ENCODE measurements at places on chromosomes 3 and 15.

DNA sequence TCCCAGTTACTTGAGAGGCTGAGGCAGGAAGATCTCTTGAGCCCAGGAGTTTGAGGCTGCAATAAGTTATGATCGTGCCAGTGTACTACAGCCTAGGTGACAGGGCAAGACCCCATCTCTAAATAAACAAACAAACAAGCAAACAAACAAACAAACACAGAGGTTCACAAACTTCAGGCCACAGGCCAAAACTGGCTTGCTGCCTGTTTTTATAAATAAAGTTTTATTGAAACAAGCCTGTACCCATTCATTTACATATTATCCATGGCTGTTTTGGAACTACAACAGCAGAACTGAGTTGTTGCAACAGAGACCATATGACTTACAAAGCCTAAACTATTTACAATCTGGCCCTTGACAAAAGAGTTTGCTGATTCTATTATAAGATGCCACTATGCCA lies 6.5 kb downstream of the DYNC1LI1 start:
- DNase-seq: peak; percentile 36

DNA sequence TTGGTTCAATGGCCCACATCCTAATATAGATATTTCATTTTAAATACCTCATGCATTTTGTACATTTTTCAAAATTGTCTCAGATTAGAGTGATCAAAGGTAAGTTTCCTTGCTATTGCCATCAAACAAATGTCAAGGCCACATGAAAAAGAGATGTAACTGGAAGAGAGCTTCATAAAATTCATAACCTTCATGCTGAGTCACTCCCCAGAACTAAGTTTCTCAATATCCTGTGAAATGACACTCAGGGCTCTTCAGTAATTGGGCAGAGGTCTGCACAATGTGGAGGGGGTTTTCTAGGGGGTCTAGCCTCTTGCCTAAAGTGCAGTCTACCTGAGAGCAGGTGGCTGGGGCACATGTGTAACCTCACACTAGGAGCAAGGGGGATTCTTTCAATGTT lies 152.2 kb upstream of the SLC2A2 start:
- peak; percentile 27 for DNase-seq

- no peak for DNase-seq
Observed at GRCh38 chr3:11551036-11551435, 92.7 kb downstream of the VGLL4 start.

DNA sequence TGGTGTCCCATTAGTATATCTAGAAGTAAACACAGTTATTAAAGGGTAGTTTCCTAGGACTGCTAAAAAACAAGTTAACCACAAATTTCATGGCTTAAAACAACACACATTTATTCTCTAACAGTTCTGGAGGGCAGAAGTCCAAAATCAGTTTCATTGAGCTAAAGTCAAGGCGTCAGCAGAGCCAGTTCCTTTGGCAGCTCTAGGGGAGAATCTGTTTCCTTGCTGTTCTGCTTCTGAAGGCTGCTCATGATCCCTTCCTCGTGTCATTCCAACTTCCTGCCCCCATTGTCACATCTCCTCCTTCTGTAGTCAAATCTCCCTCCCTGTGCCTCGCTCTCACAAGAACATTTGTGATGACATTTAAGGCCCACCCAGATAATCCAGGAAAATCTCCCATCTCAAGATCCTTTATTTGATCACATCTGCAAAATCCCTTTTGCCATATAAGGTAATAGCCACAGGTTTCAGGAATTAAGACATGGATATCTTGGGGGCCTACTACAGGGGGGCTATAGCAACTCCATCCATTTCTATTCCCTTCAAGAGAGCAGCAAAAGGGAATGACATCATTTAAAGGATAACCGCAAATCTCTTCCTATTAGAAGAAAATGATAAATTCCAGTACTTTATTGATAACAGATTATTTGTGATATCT lies 50.1 kb downstream of the GPR176 start:
- no peak for DNase-seq

DNA sequence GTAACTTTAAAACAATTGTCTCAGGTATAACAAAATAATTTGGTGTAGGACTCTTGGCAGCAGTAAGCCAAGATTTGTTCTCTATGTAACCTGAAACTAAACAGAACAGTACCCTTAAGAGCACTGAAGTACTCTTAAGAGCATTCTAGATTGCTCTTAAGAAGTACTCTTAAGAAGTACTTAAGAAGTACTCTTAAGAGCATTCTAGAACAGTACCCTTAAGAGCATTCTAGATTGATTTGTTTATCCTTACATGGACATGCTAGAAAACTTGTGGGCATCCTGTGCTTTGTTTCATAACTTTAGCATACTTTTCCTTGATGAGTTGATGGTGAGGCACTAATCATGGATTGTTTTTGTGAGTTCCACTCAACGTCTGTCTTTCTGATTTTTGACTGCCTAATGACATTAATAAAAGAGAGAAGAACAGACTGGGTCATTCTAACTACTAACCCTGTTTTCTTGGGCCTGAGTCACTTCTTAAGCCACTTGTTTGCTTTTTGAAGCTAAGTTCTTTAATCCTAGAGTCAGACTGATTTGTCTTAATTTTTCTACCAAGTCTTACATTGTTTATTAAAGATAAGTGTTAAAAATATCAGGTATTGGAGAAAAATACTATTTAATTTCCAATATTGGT lies 57.2 kb upstream of the UTS2B start:
- DNase-seq: no peak

DNA sequence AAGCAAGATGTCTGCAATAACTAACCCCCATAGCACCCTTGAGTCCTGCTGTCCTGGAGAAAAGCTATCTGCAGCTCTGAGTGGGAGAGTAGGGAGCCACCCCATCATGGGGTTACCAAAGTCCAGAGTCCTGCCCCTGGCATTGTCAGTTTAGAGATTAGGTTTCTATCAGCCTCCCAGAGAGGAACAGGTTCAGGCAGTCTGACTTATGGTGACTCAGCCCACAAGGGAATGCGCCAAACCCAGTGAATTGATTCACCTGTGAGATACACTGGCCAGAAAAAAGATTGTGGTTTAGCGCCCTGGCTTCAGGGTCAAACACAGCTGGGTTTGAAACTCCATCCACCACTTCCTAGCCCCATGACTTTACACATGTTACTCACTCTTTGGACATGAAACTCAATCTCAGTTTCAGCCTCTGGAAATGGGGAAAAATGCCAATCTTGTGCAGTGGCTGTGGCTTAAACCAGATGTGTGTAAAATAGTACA lies 263.6 kb upstream of the HES1 start:
- DNase-seq: no peak

DNA sequence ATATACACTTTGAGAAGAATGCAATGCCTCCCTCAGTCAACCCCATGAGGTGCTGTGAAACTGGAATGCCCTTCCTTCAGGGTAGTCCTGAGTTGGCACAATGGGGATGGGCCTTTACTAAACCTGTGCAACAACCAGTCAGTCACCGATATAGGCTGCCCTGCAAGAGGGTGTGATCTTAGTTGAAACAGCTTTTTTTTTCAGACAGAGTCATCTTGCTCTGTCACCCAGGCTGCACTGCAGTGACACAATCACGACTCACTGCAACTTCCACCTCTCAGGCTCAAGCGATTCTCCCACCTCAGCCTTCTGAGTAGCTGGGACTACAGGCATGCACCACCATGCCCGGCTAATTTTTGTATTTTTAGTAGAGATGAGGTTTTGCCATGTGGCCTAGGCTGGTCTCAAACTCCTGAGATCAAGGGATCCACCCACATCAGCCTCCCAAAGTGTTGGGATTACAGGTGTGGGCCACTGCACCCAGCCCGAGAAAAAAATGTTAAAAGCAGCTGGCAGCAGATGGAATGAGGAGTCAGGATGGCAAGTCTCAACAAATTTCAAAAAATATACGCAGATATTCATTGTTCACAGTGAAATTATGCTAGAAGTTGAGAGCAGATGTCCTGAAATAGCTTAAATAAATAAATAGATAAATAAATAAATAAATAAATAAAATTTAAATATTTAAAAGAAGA lies 31.8 kb downstream of the MYO5A start:
- DNase-seq: peak; percentile 72

DNA sequence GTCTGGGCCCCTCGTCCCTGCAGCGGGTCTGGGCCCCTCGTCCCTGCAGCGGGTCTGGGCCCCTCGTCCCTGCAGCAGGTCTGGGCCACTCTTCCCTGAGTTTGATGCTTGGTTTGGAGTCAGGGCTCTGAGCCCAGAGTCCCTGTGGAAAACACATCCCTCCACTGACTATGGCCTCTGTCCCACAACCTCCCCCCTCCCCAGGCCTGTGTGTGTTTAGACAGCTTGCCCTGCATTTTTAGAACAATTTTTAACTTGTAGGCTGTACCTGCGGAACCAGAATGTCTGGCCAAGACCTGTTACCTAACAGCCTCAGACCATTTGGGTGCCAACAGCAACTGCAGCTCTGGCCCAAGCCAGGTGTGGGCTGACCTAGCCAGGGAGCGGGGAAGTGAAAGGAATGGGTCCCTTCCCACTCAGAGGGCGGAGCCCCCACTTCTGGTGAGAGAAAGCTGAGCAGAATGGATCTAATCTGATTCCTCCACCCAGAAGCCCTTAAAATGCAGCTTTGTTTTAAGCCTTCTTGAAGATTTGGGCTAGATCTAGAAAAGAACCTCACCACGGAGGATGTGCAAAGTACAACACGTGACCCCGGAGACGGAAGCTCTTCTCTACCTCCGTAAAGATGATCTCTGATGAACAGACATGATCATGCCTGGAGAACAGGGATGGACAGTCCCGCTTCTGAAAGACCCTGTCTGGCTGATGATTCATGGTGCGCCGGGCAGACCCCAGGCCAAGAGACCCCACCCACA lies 60.5 kb upstream of the TFRC start:
- DNase-seq: peak; percentile 34

DNA sequence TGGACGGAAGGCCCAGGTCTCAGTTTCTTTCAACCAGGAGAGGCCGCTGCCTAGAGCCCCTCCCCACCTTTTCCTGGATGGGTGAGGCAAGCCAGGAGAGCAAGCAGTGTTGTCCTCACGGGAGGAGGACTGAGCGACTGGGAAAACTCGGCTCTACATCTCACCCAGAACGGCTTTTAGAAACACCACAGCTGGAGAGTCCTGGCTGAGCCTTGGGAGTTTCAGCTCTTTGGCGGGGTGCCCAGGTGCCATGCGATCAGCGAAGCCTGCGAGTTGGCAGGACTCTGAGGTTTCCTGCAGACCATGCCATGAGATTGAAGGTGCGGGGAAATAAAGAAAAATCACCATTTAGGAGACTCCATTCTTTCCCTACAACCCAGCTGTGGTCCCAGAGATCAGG lies 26.0 kb downstream of the PPCDC start:
- DNase-seq: no peak

DNA sequence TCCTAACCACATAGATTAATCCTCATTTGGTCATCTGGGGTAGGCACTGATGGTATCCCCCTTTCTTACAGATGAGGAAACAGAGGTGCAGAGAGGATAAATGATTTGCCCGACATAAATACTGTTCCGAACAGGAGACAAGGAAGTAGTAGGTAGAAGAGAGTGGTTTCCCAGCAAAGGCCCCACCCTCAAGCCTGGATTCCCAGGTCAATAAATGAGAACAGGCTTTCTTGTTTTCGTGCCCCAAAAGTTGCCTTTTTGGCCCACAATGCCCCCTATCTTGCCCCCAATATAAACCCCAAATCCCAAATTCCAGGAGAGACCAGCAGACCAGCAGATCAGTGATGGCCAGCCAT lies 125.5 kb upstream of the PRR20G start:
- no peak for DNase-seq

GRCh38 chr3:78322780-78323179 lies 1282.9 kb downstream of the ROBO2 start:
- no peak for DNase-seq

DNA sequence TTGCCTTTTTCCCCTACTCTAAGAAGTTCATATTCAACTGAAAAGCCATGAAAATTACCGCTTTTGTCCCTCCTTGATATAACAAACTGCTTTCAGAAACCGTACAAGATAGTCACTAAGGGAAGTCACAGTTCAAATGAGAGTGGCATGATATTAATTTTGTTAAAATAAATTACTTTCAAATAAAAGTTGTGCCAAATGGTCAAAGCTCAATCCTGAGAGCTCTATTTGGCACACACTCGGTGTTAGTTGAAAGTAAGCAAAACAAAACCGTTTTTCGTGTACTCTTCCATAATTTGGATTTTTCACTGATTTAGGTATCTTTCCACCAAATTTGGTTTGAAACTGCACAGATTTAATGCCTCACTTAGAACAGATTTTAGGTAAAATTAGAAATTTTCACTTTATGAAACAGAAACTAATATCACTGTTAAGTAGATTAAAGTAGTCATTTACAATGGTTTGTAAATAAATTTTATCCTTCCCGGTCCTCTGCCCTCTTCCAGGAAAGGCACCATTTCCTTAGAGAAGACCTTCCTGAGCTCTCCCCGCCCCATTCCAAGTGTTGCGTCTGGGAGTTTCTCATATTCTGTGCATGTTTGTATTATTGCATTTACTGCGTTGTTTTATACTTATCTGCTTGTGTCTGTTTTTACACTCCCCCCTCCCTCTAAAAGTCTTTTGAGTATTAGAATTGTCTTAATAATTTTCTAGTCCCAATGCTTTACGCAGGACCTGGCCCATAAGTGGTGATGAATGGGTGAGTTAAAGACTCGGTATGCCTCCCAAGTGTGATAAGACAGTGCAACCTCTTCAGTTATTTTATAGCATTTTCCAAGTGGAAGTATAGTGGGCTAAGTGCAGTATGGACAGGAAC lies 853 bp downstream of the TCAIM start:
- DNase-seq: no peak

DNA sequence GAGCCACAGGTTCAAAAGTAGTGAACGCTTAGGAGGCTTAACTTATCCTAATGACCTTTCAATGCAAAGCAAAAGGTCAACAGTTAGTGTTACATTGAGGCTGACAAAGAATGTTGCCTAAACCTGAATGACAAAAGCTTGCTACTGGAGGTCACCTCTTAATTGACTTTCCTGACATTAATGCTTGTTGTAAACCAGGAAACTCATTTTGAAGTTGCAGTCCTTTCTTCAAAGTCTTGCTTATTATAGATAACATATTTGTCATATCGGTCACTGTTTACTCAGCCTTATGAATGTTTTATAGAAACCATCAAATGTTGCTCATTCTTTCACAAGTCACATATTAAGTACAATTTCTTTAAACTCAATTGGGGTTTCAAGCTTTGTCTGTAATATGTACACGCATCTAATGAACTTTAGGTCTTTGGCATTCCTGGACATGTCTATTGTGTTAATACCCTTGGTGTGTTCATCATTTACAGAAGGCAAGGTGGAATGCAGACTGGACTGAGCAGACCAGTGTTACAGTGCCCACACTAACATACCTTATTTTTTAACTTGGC lies 488.2 kb upstream of the NECTIN3 start:
- DNase-seq: no peak

DNA sequence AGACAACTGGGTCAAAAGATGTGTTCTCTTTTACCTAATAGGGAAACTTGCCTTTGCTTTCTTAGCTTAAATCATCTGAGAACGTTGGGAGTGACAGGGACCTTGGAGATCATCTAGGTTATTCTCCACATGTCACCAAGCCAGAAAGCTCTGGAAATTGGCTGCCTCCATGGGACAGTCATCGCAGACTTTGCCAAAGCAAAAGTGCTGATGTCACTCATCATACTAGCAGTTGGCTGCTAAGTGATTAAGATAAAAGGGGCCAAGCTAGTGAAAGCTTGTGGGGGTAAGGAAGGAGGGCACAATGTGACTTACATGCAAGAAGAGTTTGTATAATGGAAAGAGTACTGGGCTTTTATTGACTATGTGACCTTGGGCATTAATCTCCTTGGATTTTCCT lies 198.0 kb upstream of the PFN2 start:
- DNase-seq: no peak

- DNase-seq: no peak
Observed at GRCh38 chr3:40470701-40471100, 6.2 kb upstream of the ZNF619 start.

All from inflammatory macrophage treated with lipopolysaccharide for 4 hours (primary cell).